ENCODE measurements at places on chromosomes 16 and 17.
A peak's percentile ranks its signal among the peaks of the same experiment; 100 is the strongest.

- DNase-seq: no peak
Measured at GRCh38 chr17:28997806-28998205, 8.0 kb downstream of the SEZ6 start.

- no peak for DNase-seq
Measured at GRCh38 chr17:28720247-28720996, 637 bp downstream of the RPL23A start.

- no peak for DNase-seq
Measured at GRCh38 chr16:71293919-71294318, 4.7 kb upstream of the CMTR2 start.

DNA sequence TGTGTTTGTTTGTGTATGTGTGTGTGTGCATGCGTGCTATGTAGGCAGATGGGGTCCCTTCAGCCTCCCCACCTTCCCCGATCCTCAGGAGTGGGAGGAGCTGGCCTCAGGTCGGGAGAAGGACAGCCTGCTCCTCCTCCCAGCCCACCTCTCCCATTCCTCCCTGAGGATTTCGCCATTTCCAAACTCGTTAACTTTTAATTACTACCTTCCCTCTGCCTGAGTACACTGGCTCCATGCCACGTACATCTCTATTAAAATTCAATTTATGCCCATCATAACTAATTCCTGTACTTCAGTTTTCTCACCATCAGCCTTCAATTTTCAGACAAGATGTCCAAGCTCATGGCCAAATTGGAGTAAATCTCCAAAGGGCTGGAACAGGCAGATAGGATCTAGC, 148.6 kb downstream of the SDK2 start:
- DNase-seq: no peak

- DNase-seq: no peak
Measured at GRCh38 chr17:82054351-82055022, 2.8 kb downstream of the GPS1 start.

DNA sequence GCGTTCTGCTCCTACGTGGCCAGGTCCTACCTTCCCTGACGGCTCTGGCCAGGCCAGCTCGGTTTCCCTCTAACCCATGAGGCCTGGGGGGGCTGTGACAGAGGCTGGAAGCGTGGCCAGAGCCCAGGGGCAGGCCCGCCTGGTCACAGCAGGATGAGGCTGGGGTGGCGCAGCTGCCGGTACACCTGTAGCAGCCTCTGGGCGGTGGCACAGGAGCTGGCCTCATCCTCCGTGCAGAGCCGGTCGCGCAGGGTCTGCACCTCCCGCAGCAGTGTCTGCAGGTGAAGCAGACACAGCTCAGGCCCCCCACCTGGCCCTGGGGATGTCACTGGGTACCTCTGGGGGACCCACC, 11.5 kb downstream of the FAAP100 start:
- no peak for DNase-seq

GRCh38 chr17:1904273-1905182, 74.7 kb downstream of the RPA1 start:
- DNase-seq: no peak

DNA sequence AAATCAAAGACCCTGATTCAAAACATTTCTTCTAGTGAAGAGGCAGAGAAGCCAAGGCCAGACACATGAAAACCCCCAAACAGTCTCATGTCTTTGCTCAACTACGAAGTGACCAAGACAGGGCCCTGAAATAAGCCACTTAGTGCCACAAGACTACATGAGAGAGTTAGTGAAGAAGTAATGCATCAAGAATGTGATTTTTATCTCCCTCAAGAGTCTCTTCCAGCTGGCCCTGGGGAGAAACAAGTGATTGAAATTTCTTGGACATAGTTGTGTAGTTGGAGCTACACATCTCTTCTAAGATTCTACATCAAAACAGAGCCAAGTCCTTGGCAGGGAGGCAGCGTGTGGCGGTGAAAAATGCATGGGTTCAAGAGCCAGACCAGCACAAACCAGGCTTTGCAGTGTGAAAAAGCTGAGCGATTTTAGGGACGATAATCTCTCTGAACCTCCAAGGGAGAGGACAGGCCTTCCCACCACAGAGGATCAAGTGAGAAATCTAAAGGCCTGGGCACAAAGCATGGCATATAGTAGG, 30.6 kb downstream of the LYRM1 start:
- no peak for DNase-seq

DNA sequence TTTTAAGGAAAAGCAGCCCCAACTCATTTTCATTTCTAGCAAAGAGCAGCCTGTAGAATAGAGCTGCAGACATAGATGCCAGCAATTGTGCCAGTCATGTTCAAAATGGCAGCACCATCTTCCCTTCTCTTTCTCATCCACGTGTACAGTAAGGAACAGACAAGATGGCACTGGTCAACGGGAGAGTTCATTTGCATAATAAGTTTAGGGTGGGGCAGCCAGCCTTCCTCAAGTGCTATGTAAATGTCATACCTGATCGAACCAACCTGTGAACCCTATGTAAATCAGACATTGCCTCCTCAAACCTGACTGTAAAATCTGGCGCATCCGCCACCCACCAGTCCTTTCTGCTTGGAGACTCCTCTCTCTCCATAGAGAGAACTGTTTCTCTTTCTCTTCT, 150.0 kb upstream of the CDH13 start:
- no peak for DNase-seq

DNA sequence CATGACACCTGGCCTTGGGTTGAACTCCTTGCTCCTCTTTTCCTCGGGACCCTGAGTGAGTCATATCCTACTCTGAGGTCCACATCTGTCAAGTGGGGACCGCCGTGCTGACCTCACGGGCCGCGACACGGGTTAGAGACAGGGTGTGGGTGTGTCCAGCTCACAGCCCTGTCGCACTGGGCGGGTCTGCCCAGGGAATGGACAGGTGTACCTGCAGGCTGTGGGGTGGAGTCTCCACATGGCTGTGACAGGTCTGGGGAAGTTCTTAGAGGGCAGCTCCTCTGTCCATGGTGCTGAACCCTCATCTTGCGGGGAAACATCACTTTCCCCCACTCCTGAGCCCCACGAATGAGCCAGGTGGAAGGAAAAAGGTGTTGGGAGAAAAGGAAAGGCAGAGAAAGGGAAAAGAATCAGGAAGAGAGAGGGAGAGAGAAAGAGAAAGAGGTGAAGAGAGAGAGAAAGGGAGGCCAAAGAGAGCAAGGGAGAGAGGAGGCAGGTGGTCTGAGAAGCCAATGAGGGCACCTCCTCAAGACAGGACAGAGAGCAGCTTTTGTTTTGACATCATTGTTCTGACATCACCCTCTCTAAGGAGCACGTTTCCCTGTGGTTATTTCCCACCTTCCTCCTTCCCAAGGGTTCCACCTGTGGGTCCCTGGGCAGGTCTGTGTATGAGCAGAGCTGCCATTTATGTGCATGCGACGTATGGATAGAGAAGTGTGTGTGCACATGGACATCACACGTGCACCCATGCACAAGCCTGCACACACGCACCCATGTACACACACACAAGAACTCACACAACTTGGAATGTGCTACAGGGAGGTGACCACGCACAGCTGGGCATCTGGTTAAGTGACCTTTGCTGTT, 32.6 kb upstream of the CBFA2T3 start:
- DNase-seq: no peak

GRCh38 chr16:56915336-56916119, 16.4 kb upstream of the HERPUD1 start:
- no peak for DNase-seq

DNA sequence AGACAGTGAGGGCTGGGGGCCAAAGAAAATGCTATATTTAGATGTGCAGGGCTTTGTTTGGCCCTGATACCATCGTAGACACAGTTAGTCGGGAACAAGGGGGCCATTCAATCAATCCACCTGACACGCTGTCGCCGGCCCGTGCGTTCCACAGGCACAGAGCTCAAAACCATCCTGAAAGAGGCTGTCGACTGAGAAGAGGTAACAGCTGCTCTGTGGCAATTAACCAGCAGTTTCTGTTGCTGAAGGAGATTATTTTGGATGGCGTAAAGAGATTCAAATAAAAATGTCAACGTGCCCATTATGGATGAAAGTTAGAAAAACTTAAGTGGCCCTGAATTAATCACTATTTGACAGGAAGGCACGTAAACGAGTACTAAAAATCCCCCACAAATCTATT, 276.2 kb upstream of the IRX5 start:
- no peak for DNase-seq

GRCh38 chr16:75550211-75550662, 5.8 kb downstream of the TMEM231 start:
- DNase-seq: no peak

- DNase-seq: no peak
Measured at GRCh38 chr17:795721-796120, 13.6 kb downstream of the MRM3 start.

- no peak for DNase-seq
Measured at GRCh38 chr16:554640-555365, 5.4 kb upstream of the PRR35 start.

- DNase-seq: no peak
Measured at GRCh38 chr16:89344458-89344834, 126.9 kb downstream of the ZNF778 start.

DNA sequence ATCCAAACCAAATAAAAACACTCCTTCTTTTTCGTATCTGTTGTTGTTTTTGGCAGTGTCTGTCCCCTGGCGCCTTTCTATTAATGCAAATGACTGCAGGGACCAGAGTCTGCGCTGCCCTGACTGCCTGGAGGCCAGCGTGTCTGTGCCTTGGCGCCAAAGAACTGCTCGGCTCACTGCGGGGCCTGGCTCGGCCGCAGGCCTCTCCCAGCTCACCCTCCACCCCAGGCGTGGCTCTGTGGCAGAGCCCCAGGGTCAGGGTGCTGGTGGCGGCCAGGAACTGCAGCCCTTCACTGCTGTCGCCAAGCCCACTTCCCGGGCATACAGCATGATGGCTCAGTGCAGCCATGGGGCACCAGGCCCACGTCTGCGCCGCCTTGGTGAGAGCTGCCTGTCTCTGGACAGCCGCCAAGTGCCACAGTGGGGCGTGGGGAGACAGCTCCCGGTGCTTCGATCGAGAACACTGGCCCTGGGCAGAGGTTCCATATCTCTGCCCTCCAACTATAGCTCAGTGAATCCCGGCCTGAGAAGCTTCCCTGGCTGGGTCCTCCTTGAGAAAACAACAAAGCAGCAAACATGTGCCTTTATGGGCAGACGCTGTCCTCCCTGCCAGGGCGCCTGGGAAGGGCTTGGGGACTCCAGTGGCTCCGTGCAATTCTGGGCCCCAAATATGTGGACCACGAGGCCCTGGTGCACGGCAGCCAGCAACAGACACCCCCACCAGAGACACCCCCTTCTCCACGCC, 11.1 kb downstream of the CANT1 start:
- DNase-seq: no peak

DNA sequence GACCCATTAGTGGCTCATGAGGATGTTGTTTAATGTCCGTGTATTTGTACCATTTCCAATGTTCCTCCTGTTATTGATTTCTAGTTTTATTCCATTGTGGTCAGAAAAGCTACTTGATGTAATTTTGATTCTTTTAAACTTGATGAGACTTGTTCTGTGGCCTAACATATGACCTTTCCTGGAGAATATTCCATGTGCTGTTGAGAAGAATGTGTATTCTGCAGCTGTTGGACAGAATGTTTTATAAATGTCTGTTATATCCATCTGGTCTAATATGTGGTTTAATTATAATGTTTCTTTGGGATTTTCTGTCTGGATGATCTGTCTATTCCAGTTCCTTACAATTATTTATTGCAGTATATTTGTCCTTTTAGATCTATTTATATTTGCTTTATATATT, 2.9 kb upstream of the ABCA10 start:
- no peak for DNase-seq

DNA sequence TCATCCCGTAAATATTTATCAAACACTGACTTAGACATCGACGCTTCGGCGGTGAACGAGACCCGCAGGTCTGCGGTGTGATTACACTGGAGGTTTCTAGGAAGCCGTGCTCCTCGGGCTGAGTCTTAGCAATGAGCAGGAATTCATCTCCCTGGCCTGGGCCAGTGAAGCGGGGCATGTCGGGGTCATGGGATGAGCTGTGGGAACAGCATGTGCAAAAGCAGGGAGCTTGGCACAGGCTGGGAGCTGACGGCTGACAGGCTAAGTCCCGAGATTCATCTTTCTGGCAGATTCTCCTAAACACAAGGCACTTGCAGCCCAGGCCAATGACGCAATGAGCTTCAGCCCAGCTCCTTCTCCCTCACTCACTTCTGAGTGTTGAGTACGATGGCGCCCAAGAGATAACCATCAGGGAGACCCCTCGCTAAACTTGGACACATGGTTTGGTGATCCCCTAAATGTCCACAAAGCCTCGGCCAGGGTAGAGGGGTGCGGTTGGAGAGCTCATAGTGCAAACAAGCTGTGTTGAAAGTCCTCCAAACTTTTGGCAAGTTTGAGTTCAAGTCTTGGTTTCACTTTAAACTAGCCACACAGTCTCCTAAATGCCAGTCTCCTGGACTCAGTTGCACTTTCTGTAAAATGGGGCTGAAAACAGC, 12.8 kb downstream of the CRISPLD2 start:
- peak; percentile 41 for DNase-seq

- no peak for DNase-seq
Measured at GRCh38 chr17:80354336-80354735, 60.6 kb upstream of the ENDOV start.

GRCh38 chr16:58280846-58281301, 14.0 kb downstream of the PRSS54 start:
- no peak for DNase-seq

DNA sequence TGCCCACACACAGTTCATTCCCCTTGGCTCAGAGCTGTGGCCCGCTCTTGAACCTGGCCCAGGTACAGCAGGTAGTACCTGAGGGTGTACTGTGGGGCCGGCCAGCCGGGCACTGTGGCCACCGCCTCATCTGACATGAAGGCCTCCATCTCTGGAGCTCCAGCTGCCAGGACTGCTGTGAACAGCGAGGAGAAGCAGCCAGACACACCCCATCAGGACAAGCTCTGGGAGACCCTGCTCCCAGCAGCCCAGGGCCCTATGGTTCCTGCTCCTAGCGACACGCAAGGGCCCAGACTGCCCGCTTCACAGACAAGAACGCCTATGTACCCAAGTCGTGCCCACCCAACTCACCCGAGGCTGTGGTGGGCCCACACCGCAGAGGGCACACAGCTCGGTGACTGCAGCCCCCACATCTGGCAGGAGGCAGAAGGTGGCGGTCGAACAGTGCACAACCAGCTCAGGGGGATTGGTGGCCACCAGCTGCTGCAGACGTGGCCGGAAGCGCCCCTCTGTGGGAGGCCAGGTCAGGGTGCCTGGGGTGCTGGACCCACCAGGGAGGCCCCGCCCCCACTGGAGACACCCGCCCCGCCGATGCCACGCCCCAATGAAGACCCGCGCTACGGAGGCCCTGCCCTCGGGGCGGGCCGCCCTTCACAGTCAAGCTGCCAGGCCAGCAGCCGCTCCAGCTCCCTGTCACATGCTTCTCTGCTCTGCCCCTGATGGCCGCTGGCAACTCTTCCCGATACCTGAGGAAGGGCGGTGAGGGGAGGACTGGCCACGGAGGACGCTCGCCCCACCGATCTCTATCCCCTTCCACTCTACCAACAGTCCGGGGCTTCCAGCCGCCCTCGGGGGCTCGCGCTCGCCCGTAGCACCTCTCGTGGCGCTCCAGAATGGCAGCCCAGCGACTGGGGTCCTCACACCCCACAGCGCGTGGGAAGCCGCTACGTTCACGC, 1.1 kb upstream of the STUB1 start:
- DNase-seq: no peak

Measured in HS-27A (cell line).